Retinal pigment epithelial cell (primary cell): ENCODE measurements at places on chromosomes 2 and 18.

GRCh38 chr2:212428681-212429478 lies 109.7 kb downstream of the ERBB4 start:
- no peak for DNase-seq

DNA sequence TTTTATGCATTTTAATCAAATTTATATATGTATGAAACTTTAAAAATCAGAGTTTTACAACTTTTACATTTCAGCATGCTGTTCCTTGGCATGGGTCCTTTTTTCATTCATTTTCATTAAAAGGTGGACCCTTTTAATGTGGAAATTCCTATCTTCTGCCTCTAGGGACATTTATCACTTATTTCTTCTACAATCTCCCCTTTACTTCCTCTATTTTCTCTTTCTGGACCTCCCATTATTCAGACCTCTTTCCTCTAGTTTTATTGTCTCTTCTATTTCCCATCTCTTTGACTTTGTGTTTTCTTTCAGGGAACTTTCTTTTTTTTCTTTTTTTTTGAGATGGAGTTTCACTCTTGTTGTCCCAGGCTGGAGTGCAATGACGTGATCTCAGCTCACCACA lies 5.7 kb downstream of the PROC start:
- DNase-seq = no peak

DNA sequence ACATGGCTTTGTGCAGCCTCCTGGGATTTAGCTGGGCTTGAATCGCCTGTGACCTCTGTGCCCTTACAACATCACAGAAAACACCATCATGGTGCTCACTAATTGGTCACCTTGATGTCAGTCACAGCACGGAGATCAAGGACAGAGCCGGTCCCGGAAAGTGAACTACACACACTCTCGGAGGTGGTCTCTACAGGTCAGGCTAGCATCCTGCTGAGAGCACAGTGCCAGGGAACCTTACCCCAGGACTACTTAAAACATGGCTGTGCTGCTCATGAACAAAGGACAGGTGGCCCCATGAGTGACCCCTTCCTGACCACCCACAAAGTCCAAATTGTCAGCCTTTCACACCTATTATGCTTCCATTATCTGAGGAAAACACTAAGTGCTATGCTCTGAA lies 1782.1 kb upstream of the CELF4 start:
- no peak for DNase-seq

- DNase-seq = no peak
Observed at GRCh38 chr2:148704247-148704646, 59.7 kb downstream of the EPC2 start.

GRCh38 chr2:226118471-226119429 lies 680.9 kb downstream of the IRS1 start:
- DNase-seq = peak; percentile 40

- no peak for DNase-seq
Observed at GRCh38 chr2:239946864-239947728, 78.0 kb downstream of the NDUFA10 start.

- DNase-seq = no peak
Observed at GRCh38 chr2:226452768-226453167, 346.9 kb downstream of the IRS1 start.

DNA sequence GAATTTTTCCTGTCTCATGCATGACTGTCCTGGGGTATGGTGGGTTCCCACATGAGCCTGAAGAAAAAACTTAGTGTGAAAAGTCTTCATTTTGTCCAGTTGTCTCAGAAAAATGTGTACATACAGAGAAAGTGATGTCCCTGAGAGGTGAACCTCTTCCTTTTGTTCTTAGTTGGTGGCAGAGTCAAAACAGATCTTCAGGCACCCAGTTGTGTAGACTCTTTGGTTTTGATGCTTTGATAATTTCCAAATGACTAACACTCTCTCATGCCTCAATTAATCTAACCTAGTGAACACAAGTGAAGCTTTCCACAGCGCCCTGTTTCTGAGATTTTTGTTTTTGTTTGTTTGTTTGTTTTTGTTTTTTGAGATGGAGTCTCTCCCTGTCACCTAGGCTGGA lies 273.5 kb downstream of the PIK3C3 start:
- DNase-seq = no peak

- no peak for DNase-seq
Observed at GRCh38 chr2:161146996-161147395, 13.2 kb upstream of the TANK start.

DNA sequence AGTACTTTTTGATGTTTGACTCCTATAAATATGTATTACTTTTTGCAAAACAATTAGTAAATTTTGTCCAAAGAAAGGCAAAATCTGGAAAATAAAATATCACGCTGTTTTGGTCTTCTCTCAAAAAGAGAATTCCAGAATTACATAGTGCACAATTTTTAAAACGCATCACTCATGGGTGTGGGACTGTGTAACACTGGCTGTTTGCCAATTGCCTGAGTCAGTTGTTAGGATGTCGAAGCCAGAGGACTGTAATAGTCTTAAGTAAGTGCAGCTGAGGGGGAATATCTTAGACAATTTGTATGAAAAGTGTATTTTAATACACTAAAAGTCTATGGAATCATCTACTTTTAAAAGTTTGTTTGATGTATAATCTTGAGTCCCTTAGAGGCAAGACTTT lies 24.1 kb upstream of the EPHA4 start:
- DNase-seq = no peak

DNA sequence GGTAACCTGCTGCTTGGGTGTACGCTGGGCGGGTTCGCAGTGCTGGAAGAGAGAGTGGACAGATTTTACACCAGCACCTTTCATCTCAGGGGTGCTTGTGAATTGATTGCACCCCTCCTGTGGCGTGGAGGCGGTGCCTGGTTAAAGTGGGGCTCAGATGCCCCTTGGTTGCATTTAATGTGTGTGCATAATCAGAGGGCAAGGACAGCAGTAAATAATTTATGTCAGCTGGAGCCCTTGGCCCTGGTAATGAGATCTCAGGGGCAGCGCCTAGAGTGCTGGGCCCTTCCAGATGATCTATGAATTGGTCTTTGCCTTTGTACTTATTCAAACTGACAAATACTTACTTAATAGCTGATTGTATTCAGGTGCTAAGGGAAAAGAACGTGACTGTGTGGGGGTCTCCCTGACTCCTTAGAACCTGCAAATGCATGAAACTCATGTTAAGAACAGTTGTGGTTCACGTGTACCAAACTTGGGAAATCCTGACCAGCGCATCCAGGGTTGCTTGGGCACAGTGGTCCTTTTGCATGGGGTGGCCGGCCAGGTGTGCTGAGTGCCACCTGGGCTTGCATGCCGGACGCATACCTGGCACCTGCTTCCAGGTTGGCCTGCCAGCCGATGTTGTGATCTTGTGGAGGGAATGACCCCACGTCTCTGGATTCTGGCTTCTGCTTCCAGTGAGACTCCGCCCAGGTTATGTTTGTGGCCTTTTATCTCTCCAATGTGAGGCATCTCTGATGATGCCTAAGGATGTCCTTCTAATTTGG lies 118.5 kb downstream of the AGAP1 start:
- DNase-seq = no peak

- peak; percentile 48 for DNase-seq
Observed at GRCh38 chr18:13112982-13113381, 105.6 kb upstream of the LDLRAD4 start.

DNA sequence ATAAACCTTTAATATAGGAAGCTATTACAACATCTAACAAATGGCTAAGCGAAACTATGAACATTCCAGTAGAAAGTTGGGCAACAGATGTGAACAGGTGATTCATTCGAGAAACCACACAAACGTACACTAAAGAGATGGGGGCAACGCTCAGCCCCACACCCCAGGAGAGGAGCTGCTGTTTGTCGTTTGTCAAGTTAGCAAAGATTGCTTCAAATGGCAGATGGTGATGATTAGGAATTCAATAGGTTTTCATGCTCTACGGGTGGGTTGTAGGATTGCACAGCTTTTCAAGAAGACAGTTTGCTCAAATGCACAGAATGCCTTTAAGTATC lies 154.7 kb upstream of the HDAC4 start:
- DNase-seq = no peak
